Type B pancreatic cell (in vitro differentiated cells): ENCODE measurements at places on chromosomes 7 and 10.

DNA sequence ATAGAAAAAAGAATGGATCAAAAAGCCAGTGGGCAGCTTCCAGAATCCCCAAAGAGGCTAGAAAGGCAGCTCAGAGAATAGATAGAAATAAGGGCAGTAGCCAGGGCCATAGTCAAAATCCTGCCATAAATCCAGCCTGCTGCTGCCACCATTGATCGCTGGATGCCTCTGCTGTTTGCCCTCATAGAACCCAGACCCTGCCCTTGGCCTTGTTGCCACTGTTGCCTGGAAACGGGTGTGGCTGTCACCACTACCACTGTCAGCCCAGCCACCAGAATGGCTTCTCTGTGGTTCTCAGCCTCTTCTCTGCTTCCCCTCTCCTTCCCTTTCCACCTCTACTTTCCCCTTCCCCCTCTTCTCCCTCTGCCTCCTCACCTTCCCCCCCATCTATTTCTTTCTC lies 57.8 kb downstream of the HHEX start:
- no peak for DNase-seq

GRCh38 chr10:33510206-33510605 lies 175.7 kb upstream of the NRP1 start:
- DNase-seq = no peak

- DNase-seq = no peak
Measured at GRCh38 chr10:112619556-112619955, 172.5 kb downstream of the VTI1A start.

GRCh38 chr7:17632384-17632783 lies 307.9 kb downstream of the SNX13 start:
- no peak for DNase-seq

DNA sequence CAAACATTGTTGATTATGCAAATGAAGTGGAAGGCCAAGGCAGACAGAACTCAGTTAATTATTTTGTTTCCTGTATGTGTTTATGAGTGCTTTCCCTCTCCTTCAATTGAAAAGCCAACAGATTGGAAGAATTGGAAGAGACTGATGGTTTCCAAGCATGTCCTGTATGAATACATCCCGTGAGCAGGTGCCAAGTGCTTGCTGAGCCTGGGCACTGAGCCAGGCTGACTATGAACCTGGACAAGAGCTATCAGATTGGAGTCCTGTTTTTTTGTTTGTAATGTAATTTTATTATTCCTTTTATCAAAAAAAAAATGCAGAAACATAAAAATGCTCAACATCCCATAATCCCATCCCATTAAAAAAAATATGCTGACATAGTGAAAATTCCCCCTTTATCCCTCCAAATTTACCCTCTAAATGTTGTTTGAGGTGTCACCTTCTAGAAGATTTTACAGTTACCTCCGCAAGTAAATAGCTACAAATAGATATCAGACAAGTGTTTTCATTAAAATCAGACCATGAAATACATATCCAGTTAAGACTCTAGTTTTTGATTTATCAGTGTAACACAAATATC lies 449.5 kb downstream of the GRID1 start:
- DNase-seq = no peak

GRCh38 chr7:70217571-70217970 lies 619.3 kb downstream of the AUTS2 start:
- no peak for DNase-seq

DNA sequence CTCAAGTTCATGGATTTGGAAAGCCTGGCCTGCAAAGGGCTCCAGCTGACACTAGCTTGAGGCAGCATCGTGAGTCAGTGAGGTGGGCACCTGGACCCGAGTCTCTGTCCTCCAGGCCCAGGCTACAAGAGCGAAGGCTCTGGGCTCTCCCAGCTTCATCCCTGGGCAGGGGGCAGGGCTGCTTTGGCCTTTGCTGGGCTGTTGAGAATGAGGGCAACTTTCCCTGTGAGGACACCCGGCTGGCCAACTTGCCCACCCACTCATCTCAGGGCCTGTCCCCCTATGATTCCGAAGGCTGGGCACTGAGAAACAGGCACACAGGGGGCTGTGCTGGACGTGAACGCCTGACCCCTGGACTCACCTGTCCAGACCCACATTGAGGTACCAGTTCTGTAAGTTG lies 24.4 kb downstream of the LDB3 start:
- no peak for DNase-seq

- DNase-seq = no peak
Measured at GRCh38 chr7:30849565-30849964, 62.1 kb upstream of the AQP1 start.

DNA sequence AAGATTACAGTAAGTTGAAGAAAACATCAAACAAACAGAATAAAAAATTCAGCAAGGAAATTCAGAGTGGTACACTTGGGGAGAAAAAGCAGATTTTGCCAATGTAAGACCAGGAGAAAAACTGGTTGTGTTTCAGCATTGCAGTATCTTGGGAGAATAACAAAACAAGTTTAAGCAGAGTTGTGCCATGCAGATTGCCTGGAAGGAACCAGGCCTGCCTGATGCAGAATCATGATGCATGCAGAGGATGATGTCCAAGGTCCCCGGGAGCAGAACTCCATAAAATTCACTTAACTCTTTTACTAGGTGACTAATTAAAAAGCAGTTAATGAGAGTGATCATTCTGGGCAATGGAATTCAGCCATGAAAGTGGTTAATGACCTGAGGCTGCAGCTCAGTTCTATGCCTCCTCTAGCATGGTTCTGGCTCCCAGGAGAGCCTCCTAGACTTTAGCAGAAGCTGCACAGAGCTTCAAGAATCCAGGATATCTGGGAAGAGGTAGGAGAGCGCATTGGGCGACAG lies 379.7 kb upstream of the C7orf33 start:
- no peak for DNase-seq

GRCh38 chr7:34723866-34724490 lies 66.0 kb downstream of the NPSR1 start:
- DNase-seq = no peak

DNA sequence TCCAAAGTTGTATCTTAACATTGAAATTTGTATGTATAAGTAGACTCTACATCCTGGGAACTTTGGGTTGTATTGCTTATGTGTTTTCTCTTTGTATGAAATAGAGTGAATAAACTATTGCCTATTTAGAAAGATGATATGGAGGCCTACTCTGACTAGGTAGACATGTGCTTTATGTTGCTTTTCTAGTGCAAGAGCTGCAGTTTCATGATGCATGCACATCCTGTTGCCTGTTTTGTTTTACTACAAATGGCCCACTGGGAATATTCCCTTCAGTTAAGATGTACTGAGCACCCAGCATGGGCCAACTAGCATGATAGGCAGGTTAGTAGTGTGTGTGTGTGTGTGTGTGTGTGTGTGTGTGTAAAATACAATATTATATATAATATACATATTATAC lies 282.1 kb upstream of the LRGUK start:
- no peak for DNase-seq

DNA sequence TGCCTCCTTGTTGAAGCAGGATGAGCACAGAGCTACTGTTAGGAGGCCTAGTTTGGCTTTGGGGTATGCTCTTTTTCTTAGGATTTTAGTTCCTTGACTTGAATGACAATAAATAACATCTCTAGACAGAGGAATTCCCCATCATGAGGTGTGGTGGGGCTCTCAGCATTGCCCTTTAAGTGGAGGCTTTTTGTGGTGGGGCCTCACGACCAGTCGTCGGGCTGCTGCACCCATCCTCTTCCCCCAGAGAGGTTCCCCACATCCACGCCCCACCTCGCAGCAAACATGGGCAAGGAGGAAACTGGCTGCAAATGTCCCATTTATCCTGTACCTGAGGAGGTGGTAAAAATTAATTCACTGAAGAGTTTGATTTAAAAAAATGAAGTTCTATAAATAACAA lies 36.1 kb upstream of the TARP start:
- DNase-seq = no peak

GRCh38 chr7:24981171-24981951 lies 1.4 kb upstream of the OSBPL3 start:
- no peak for DNase-seq

- DNase-seq = no peak
Measured at GRCh38 chr10:31023558-31023957, 8.1 kb downstream of the ZNF438 start.

GRCh38 chr7:11831156-11831735 lies 752 bp downstream of the THSD7A start:
- no peak for DNase-seq

- DNase-seq = no peak
Measured at GRCh38 chr7:17832242-17832641, 108.1 kb downstream of the SNX13 start.

GRCh38 chr10:4024027-4024426 lies 239.0 kb upstream of the KLF6 start:
- DNase-seq = no peak

DNA sequence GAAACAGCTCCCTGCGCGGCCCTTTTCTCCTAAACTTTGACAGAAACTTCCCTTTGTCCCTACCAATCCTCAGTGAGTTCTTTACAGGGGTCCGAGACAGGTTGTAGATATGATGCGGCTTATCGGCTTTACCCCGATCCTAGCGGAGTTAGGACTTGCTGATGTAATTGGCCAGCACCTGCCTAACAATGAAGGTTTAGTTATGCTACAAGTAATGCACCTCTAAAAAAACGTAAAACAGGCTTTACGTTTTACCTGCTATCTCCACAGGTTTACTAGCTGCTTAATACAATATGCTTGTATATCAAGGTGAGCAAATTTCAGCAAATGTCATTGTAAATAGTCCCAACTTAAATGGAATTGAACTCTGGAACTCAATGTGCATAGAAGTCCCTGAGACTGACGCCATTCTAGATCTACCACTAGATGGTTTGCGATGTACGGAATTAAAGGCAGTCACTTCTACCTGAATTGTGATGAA lies 697 bp upstream of the SNX13 start:
- DNase-seq = no peak

GRCh38 chr10:97676770-97677581 lies 10.1 kb downstream of the AVPI1 start:
- no peak for DNase-seq

- no peak for DNase-seq
Measured at GRCh38 chr10:71735709-71736569, 16.4 kb upstream of the C10orf105 start.

- no peak for DNase-seq
Measured at GRCh38 chr10:118315629-118316028, 26.5 kb downstream of the FAM204A start.
